ENCODE measurements at places on chromosomes 4 and X. TPM values are rescaled to one million over a fixed set of nuclear protein-coding genes. Genes with fewer than 3 reads are reported as not detected.
A peak's percentile ranks its signal among the peaks of the same experiment; 100 is the strongest.

GRCh38 chr4:113398441-113399143 lies 349.1 kb downstream of the ANK2 start:
- DNase-seq: no peak

- no peak for DNase-seq
Measured at GRCh38 chr4:41307638-41308037, 50.9 kb downstream of the UCHL1 start.

DNA sequence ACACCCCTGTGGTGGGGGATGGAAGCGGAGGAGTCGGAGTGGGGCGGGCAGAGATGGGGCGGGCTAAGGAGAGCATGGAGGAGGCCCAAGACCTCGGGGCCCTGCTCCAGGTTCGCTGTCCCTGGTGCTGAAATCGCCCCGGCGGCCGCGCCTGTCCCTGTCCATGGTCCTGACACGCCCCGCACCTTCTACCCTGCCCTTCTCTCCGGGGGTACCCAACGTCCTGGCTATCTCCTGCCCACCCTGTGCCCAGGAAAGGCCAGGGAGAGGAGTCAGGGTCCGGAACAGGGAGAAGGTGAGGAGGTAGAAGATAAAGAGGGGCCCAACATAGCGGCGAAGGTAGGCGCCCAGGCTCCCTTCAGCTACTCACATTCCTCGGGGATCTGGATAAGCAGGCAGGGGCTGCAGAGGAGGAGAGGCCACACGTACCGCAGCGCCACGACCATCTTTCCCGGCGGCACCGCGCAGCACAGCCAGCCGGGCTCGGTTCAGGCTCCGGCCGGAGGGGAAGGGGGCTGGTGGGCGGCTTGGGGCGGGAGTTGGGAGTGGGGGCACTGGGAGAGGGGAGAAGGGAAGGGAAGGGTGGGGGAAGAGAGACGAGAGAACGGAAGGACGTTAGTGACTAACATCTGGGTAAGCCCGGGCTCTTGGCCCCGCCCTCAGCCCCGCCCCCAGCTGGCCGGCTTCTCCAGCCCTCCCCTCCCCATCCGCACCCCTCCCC lies 10.4 kb downstream of the L1CAM start:
- DNase-seq: peak; percentile 23

DNA sequence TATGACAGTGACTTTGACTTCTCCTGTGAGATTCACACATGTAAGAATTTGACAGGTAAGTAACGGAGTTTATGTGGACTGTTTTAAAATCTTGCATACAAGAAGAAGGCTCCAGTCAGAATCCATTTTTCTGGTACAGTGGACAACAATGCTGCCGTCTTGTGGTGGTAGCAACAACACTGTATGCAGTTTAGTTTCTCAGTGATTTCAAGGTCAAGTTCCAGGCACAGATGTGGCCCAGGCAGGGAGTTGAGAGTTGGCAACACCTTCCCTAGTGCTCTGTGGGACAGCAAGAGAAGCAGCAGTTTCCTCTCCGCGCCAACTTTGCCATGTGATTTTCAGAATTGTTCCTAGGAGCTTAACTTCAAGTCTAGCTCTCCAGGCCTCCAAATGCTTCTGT lies 56.0 kb upstream of the STPG2 start:
- DNase-seq: no peak

GRCh38 chr4:16262188-16262587 lies 35.9 kb upstream of the TAPT1 start:
- no peak for DNase-seq

DNA sequence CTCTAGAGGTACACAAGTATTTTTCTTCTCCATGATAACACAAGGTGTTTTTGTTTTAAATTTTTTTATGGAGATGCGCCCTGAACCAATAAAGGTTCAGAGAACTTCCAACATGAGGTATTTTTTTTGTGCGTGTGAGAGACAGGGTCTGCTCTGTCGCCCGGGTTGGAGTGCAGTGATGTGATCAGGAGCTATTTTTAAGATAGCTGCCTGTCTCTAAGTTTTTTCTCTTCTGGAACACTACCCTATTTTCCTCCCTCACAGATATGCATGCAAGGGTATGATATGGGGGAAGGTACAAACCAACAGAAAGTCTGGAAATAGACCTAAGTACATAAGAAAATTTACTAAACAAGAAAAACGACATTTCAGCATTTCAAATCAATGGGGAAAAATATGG lies 3.0 kb downstream of the GCNA start:
- DNase-seq: no peak

GRCh38 chr4:183165376-183165775 lies 66.3 kb downstream of the WWC2 start:
- no peak for DNase-seq

DNA sequence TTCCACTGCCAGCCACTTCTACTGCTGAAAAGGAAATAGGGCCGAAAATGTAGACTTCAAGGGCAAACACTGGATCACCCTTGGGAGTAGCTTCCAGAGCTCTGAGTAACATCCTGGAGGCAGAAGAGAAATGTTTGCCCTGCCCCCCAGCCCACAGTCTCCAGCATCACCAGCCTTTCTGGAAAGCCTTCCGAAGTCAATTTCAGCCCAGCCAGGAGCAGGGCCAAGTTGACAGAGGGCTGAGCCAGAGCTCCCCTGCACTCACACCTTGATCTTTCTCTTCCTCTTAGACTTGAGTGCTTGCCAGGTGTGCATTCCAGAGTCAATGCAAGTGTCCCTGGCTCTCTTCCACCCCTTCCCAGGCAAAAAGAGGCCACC lies 35.2 kb downstream of the SLC25A5 start:
- no peak for DNase-seq

DNA sequence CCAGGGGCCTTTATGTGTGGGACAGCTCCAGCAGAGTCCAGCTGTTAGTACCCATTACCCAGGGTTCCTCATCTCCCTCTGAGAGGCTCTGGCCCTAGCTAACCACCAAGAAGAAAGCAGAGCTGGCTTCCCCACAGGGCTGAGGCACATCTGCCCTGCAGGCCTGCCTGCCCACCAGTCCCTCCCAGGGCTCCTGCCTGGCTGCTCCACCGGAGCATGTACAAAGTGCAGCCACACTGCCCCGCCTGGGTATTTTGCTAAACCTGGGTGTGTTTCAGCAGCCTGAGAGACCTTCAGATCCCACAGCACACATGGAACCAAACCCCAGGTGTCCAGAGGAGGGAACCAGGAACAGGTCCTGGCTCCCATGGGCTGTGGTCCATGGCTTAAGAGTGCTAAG lies 500.4 kb upstream of the KLHL4 start:
- no peak for DNase-seq

Gene CACNA1F
- polyA plus RNA-seq: 0.15 TPM

Gene MXRA5
- polyA plus RNA-seq: 8.8 TPM

Gene CXorf49
- not detected for polyA plus RNA-seq
